ENCODE measurements at places on chromosomes 2 and 18.

DNA sequence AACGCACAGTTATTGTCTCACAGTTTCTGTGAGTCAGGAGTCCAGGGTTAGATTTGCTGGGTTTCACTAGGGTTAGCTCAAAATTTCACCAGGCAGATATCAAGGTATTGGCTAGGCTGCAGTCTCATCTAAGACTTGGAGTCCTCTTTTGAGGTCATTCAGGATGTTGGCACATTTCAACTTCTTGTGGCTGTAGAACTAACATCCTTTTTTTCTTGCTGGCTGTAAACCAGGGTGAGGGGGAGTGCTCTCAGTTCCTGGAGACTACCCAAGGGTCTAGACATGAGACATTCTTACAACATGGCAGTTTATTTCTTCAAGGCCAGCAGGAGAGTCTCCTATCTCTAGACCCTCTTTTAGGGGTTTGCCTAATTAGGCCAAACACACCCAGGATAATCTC, 12.8 kb upstream of the CAVIN2 start:
- DNase-seq = no peak

- no peak for DNase-seq
These were observed 150.4 kb upstream of the GAREM1 start for GRCh38 chr18:32621034-32621433.

GRCh38 chr2:74739733-74740241, 85.7 kb downstream of the SEMA4F start:
- no peak for DNase-seq

DNA sequence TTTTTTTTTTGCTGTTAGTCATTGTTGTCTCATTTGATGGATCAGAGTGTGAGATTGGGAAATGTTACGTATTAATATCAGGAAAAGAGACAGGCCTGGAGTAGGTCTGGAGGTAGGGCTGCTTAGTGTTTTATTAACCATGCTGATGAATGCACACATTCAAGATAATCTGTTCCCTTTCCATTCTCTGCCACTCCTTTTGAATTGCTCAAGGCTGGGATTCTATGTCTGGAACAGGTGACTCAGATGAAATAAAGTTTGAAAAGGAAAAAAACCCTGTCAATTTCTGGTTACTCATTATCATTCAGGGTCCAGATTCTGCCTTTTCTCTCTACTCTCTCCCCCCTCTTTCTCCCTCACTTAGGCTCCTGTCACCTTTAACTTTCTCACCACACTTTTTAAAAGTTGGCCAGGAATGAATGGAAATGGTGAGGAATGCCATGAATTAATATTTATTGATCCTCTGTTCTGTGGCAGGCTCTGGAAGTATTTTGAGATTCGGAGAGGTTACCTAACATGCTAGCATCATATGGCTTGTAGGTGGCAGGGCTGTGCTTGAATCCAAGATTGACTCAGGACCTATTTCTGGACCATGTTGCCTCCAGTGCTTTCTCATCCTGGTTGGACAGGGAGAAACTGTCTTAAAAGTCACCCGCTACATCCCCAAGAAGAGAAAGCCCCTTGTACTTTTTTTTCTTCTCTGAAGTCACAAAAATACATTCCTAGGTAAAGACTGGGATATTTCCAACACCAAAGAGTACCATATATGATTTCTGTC, 40.2 kb downstream of the MAP4K4 start:
- DNase-seq = no peak

DNA sequence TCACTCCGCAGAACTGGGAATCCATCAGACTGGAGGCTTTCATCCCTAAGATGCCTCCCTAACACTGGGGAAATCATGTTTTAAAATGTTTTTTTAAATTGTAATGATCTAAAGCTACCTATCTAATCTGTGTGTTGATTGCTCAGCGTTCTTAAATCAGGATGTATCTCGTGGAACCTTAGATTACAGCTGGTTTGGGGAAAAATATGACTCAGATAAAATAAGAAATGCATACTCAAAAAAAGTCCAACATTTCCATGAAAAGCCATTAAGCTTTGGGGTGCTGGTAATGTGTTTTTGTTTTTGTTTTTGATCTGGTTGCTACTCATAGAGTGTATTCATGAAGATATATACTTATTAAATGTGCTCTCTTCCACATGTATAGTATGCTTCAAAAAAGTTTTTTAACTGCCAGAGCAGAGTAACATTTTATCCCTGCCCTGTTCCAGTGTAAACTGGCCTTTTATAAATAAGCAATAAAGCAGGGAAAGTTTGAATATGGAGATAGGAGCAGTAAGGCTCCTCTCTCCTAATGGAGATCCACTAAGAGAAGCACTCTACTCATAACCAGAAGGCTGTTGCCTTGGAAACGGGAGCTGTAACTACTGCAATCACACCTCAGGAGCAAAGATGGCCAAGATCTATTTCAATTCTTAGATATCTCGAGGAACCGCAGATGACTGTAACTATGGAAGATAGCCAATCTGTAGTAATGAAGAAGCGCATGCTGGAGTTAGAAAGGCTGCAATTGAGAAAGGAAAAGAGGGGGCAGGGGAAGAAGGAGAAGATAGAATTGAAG, 41.6 kb downstream of the ANKRD44 start:
- no peak for DNase-seq

DNA sequence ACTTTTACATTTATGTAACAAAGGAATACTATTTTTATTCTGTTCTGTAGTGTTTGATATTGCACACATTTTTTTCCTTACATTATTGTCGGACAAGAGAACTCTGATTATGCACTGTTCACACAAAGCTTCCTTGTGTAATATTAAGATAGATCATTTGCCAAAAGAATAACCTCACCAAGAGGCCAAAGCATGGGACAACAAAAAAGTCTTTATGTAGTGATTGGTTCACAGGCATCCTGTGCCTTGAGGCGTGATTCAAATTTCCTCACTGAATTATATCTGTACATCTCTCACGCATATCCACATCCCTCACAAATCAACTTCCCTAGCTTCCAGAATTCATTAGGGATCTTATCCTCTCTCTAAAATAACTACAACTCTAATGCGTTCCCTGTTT, 642.7 kb downstream of the NR4A2 start:
- no peak for DNase-seq

- no peak for DNase-seq
These were observed 317.7 kb downstream of the LPIN1 start for GRCh38 chr2:12064153-12064552.

GRCh38 chr18:76099931-76100457, 395.0 kb downstream of the ZNF516 start:
- no peak for DNase-seq

- no peak for DNase-seq
These were observed 100.3 kb upstream of the NCK2 start for GRCh38 chr2:105644174-105644980.

- DNase-seq = no peak
These were observed 53.0 kb upstream of the SLC39A10 start for GRCh38 chr2:195603998-195604397.

DNA sequence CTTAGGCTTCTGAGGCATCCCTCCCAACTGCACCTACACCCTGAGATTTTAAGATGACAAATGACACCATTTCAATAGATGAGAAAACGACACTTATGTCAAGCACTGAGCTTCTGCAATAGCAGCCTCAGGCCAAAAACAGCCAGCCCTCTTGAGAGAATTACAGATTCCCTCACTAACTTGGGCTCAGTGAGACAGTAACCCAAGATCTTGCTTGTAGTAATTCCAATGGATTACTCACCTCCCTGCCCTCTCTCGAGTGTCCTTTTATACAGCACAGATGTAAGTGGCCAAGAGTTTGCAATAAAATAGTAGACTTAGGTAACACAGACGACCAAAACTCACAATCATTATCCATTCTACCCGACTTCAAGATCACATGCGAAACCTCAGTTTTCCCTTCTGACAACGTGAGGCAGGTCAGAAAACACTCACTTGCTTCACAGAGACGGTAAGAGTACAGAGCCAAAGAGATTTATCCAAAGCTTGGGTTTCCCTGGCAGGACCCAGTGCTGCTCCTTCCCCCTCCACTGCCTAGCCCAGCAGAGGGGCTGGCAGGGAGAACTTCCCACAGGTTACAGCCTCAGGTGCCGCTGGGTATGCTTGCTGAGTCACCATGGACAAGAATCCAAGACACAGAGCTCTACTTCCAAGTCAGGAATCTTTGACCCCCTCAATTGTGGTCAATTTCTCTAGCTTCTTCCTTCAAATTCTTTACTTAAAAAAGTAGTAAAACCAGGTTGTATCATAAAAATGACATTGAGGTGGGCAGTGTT, 181.4 kb downstream of the MYO5B start:
- no peak for DNase-seq

GRCh38 chr18:80253871-80254492, 6.7 kb upstream of the PARD6G start:
- no peak for DNase-seq

- DNase-seq = no peak
These were observed at the start of gene ANKMY1 for GRCh38 chr2:240557808-240558207. TSS of gene ANKMY1 (minus strand) at chr2:240557988. CDS start at chr2:240557335, 653 bp downstream.

GRCh38 chr2:15841776-15842560, 98.4 kb upstream of the MYCN start:
- no peak for DNase-seq
